Glutamatergic neuron (in vitro differentiated cells): ENCODE measurements at places on chromosomes 1 and 21. TPM values are rescaled to one million over a fixed set of nuclear protein-coding genes. Genes with fewer than 3 reads are reported as not detected.

DNA sequence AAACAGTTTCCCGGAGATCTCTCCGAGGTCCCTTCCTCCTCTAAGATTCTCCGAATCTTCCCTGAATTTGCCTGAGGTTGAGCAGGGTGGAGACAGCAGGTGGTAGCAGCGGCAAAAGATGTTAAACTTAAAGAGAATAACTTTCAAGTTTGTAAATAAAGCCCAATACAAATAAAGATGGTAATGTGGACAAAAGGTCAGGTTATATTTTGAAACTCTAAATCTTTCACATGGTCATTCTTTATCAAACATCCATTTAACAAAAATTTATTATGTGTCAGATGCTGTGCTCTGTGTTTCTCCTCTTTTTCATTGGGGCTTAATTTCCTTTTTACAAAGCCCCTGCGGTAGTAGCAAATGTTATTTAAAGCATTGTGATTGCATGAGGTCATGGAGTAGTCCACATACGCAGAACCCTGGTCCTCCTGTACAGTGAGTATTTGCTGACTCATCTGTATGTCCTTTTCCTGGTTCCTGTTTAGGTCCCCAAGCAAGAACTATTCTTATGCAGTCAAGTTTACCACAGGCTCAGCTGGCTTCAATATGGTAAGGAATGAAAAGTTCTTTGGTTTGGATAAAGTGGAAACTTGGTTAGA lies 119.2 kb downstream of the ITSN1 start:
- DNase-seq: no peak

DNA sequence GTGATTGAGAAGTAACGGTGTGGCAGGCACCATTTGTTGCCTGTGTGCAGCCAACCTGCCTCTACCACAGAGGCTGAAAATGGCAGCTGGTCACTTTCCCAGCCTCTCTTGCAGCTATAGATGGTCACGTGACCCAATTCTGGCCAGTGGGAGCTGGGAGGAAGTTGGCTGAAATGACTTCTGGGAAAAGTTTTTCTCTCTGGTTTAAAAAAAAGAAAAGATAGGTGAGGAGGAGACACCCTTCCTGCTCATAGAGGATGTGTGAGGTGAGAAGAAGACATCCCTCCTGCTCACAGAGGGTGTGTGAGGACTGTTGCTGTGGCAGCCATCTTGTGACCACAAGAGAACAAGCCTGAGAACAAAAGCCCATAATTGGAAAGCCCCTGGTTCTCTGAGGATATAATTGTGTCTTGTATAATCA lies 122.8 kb downstream of the SYF2 start:
- no peak for DNase-seq

- no peak for DNase-seq
Observed at GRCh38 chr1:151806170-151806569, 951 bp upstream of the LINGO4 start.

DNA sequence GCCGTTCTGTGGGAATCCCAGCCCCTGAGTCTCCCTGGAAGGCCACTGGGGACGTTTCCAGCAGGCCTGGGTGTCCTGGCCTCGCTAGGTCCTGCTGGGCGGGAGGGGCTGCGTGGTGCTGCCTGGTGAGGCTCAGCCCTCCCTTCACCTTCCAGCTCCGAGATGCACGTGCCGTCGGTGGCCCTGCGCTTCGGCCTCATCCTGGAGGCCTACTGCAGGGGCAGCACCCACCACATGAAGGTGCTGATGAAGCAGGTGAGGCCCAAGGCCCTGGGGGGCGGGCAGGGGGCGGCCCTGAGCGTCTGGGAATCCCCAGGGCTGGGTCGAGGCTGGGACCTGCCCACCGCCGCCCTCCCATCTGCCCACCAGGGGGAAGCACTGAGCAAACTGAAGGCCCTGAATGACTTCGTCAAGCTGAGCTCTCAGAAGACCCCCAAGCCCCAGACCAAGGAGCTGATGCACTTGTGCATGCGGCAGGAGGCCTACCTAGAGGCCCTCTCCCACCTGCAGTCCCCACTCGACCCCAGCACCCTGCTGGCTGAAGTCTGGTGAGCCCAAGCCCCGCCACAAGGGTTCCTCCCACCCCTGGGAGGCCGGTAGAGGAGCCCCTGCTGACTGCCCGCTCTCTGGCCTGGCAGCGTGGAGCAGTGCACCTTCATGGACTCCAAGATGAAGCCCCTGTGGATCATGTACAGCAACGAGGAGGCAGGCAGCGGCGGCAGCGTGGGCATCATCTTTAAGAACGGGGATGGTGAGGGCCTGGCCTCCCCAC lies 70.3 kb downstream of the PIK3CD start:
- peak; percentile 82 for DNase-seq

- DNase-seq: no peak
Observed at GRCh38 chr1:93042187-93043056, 36.7 kb upstream of the MTF2 start.

HJV gene
- total RNA-seq: not detected

ALPL gene
- 10.0 TPM for total RNA-seq
